ENCODE measurements at places on chromosomes 11 and 22.

DNA sequence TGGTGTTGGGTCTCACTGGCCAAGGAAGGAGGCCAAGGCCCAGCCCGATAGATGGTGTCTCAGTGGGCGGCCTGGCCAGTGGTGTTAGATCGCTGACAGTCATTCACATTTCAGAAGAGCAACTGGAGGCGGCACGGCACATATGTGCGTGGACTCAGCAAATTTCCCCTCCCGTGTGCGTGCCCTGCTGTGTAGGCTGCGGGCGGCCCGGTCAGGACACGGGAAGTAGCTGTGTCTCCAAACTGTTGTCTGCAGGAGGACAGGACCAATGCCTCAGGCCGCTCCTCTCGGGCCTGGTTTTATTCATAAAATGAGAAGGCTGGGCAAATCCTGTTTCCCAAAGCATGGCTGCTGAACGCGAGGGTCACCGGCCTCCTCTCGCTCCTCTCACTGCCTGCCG is 711.7 kb downstream of the BRD1 start:
- DNase-seq, result no peak

DNA sequence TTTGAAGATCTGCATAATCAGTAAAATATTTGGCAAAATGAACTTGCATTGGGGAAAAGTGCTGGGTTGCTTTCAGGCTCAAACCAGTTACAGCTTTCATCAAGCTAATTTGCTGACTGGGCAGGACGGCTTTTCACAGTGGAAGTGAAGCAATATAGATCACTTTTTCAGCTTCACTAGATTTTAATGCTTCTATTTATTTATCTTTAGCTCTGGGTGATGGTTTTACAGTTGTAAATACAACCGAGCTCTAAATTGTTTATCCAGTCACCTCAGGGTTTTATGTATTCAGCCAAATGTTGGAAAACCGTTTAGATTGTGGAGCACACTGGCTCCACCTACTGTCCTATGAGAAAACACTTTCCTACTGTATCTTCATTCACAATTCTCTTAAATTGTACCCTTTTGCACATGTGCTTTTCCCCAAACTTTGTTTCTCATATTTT is 58.2 kb downstream of the ACER3 start:
- peak; percentile 13 for DNase-seq

- no peak for DNase-seq
These were observed 13.5 kb upstream of the INSC start for GRCh38 chr11:15101072-15101709.

GRCh38 chr22:39110631-39111561 is 13.9 kb downstream of the APOBEC3H start:
- DNase-seq, result no peak

- no peak for DNase-seq
These were observed 131.8 kb downstream of the UVRAG start for GRCh38 chr11:75946531-75947530.

- no peak for DNase-seq
These were observed 53.4 kb upstream of the EMID1 start for GRCh38 chr22:29152045-29152953.

DNA sequence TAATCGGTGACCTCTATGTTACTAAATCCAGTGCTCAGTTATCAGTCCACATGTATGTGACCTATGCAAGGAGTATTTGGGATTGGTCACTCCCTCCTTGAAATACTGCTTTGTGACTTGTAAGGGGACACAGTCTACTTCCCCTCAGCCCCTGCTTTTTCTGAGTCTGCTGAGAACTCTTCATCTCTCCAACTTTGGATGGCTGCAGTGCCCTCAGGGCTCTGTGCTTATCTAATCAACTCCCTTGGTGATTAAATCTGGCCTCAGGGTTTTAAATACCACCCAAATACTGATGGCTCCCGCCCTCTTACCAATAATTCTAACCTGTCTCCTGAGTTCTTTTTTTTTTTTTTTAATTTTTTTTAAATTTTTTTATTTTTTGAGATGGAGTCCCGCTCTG is 40.2 kb downstream of the FAM118A start:
- DNase-seq, result no peak

GRCh38 chr11:77223797-77224196 is 77.7 kb downstream of the GDPD4 start:
- DNase-seq, result no peak

DNA sequence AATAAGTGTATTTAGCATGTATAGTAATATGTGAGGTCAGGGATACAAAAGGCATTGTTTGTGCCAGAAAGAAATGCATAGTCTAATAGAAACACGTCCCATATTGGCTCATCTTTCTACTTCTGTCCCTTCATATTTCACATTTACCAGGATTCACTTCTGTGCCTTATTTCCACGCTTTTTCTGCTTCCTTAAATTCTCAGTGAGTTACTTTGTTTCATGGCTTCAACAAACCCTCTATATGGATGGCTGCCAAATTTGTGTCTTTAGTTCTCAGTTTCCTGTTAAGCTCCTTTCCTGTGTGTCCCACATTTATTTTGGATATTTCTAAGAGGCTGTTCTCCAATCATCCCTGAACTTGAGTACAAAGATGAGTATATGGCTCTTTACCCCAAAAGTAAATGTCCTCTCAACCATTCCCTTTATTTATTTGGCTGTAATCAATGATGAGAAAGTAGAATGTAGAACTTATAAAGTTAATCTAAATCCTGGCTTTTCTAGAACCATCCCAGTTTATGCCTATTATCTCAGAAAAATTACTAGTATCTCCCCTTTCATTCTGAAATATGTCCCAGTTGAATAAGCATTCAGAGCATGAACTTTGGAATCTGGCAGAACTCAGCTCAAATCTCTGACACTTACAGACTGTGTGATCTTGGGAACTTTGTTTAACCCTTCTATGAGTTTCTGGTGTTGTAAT is 23.5 kb downstream of the OR8B12 start:
- DNase-seq, result no peak

- DNase-seq, result no peak
These were observed 424.3 kb upstream of the FAT3 start for GRCh38 chr11:91800208-91800914.

DNA sequence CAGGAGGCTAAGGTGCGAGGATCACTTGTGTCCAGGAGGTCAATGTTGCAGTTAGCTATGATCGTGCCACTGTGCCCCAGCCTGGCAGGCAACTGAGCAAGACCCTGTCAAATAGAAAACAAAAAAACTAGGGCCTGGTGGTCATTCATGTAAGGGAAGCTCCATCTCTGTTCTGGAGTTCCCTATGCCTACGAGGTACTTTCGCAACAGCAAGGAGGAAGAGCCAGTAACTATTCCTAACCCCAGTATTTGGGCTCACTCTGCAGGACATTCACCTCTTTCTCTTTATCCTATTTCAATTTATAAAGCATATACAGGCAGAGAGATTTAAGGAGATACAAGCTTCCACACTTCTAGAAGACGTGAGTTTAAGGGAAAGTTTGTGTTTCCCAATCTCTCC is 46.6 kb downstream of the RDX start:
- no peak for DNase-seq

GRCh38 chr22:49106096-49106841 is 721.4 kb downstream of the BRD1 start:
- no peak for DNase-seq

GRCh38 chr11:134074346-134074745 is 5.5 kb downstream of the JAM3 start:
- DNase-seq, result no peak

DNA sequence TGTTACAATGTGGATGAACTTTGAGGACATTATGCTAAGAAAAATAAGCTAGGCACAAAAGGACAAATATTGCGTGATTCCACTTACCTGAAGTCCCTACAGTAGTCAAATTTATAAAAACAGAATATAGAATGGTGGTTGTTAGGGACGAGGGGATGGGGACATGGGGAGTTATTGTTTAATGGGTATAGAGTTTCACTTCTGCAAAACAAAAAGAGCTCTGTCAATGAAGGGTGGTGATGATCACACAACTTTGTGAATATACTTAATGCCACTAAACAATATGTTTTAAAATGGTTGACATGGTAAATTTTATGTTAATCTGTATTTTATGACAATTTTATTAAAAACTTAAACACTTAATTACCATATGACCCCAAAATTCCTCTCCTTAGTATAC is 26.1 kb downstream of the INTS4 start:
- DNase-seq, result no peak

GRCh38 chr11:1825039-1825740 is 9.6 kb upstream of the SYT8 start:
- no peak for DNase-seq

DNA sequence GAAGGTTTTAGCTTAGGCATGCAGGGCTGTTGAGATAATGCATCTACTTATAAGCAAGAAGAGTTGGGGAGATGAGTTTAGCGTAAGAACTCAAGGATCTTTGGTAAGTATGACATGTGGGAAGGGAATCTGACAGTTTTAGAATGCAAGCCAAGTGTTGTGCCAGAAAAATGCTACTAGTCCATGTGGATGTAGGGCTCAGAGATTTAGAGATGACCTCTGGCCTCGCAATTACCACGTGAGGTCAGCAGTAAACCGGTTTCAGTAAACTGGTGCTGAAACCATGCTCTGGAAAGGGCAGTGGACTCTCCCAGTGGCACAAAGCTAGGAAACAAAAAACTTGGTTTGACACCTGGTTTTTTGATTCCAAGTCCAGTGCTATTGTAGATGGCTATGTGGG is 18.9 kb downstream of the MRPL16 start:
- no peak for DNase-seq

GRCh38 chr22:40383905-40384304 is 13.5 kb downstream of the SGSM3 start:
- no peak for DNase-seq

GRCh38 chr11:34394771-34395300 is 37.0 kb upstream of the ABTB2 start:
- DNase-seq, result no peak

DNA sequence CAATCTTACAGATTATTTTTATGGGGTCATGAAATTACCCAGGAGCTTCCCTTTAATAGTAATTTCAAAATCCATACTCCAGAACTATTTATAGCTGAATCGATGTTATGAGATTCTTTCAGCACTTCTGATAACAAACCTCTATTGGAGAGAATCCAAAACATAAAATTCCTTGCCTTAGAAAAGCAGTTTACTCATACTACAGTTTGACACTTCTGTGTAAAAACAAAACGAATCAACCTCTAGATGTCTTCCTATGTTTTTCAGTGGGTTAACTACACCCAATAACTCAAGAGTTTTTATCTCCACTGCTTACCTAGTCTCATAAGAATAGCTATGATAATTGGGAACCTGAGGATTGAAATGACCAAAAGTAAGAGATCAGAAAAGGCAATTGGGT is 35.6 kb downstream of the KIF18A start:
- no peak for DNase-seq

GRCh38 chr22:47125603-47126002 is 363.2 kb downstream of the TBC1D22A start:
- DNase-seq, result no peak

GRCh38 chr11:35558513-35558912 is 33.1 kb upstream of the PAMR1 start:
- DNase-seq, result no peak

DNA sequence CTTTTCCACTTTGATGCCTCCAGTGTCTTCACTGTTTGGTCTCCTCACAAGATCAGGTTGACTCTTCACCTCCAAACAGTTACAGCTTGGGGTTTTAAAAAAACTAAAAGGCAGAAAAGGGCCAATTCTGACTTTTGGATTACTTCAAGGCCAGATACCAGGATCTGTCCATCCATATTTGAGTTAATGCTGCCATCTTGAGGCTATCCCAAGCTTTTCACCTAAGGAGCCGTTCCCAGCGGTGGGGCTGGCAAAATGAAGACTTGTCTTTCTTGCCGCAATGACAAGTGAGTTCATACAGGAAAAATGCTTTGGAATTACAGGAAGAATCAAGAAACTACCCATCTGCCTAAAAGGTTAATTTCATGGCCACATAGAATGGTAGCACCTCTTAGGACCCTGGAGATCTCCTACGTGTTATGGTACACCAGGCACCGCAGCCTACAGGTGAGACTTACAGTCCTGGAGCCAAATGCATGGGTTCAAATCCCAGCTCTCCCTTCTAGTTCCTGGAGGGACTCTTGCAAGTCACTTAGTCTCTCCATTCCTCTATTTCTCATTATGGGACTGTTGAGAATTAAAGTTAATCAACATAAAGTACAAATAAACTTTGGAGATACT is 6.0 kb upstream of the OR5B21 start:
- DNase-seq, result no peak

DNA sequence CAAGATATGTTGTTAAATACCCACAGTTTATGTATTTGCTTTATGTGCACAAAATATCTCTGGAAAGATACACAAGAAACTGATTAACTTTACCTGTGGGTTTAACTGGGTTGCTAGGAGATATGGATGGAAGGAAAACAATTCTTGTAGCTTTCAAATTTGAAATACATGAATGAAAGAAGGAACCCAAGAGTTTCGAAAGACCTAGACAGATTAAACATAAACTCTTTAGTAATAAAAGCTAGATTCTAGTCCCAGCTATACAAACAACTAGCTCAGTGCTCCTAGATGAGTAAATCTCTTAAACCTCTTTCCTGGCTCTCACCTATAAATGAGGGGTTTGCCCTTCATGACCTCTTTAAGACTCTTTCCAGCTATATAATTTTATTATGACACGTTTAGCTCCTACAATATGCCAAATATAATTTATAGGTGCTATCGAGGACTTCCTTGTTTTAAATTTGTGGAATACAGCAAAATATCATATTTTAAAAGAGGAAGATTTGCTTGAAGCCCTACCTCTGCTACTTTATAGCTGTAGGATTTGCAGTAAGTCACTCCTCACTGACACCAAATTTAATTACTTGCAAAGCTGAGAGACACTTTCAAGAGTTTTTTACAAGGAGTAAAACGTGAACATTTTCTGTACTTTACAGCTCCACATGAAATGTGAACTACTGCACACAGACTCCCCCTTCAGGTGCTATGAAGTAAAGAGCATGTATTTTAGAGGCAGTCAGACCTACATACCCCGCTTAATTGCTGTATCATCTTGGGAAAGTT is 50.7 kb downstream of the RRAS2 start:
- DNase-seq, result no peak

- no peak for DNase-seq
These were observed 8.6 kb downstream of the CDC42BPG start for GRCh38 chr11:64835616-64836447.

- no peak for DNase-seq
These were observed 10.9 kb downstream of the RELA start for GRCh38 chr11:65651589-65652510.

GRCh38 chr11:39139581-39139980 is 2319.9 kb downstream of the LRRC4C start:
- no peak for DNase-seq
